ENCODE measurements at places on chromosomes 6 and 20.

- no peak for DNase-seq
Observed at GRCh38 chr6:108736832-108737231, 111.4 kb upstream of the ARMC2 start.

GRCh38 chr6:152625213-152625612, 11.9 kb downstream of the SYNE1 start:
- DNase-seq = no peak

- DNase-seq = no peak
Observed at GRCh38 chr6:35786272-35786671, 5.5 kb downstream of the CLPSL1 start.

DNA sequence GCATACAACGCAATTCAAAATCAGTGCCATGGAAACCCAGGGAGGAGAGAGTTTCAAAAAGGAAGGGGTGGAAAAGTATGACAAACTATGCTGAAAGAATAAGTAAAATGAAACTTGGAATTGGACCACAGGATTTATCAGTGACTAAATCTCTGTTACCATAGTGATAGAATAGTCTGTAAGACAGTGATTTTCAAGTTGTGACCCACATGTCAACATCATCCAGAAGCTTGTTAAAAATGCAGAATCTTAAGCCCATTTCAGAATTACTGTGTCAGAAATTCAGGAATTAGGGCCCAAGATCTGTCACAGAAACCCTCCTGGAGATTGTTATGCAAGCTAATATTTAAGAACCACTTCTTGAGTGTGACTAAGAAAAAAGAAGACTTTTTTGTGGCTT, 417.7 kb upstream of the JAG1 start:
- no peak for DNase-seq

DNA sequence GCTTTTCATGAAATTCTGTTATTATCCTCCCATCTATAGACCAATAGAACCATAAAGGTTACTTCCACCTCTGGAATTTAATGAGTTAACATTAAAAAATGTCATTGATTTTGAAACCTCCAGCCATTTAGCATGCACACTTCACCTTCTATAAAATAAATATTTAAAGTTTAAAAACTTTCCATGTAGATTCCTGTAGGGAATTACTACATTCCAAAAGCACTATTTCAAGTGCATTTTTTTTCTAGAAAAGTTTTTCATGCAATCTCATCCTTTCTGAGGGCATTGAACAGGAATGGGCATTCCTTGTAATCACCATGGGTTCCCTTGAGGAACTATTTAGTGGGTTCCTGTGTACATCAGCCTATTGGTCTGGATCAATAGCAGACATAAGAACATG, 253.8 kb upstream of the RIN2 start:
- DNase-seq = no peak

GRCh38 chr6:107202876-107203468, 87.7 kb upstream of the BEND3 start:
- DNase-seq = no peak

- no peak for DNase-seq
Observed at GRCh38 chr6:161722394-161722793, 448.5 kb upstream of the AGPAT4 start.

- no peak for DNase-seq
Observed at GRCh38 chr20:14544688-14545087, 207.3 kb upstream of the FLRT3 start.

DNA sequence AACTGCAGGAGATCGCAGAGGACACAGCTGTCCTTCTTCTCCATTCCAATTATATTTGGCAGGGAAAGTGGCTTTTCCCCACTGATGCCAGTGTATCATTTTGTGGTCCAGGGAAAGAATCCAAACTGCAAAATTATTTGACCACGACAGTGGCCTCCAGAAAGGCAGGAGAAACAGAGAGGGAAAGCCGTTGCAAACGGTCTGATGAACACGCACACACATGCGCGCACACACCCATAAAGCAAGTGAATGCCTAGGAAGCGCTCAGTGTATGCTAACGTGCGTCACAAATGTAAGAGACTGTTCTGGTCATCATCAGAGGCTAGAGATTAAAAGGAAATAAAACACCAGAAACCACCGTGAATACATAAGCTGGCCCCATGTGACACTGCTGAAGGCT, 54.0 kb downstream of the NPEPL1 start:
- no peak for DNase-seq

Measured in GM12864 (cell line).